ENCODE measurements at places on chromosomes 6 and 20.

DNA sequence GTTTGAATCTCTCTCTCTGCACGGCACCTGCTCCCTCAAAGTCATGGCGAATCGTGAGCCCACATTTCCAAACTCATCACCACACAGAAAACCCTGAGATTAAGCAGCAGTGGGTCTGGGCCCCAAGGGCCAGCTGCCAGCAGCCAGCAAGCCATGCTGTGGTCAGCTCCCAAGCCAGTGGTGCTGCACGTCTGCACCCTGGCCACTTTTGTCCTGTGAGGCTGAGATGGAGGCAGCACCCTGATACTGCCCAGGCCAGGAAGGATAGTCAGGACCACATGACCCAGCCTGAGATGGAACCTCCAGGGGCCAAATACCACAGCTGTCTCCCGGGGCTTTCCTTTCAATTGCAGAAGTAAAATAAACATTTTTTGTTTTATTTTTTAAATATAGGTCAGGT, 93.9 kb downstream of the PRND start:
- DNase-seq, result no peak

GRCh38 chr6:168695701-168696100, 254.7 kb downstream of the SMOC2 start:
- peak; percentile 88 for DNase-seq

DNA sequence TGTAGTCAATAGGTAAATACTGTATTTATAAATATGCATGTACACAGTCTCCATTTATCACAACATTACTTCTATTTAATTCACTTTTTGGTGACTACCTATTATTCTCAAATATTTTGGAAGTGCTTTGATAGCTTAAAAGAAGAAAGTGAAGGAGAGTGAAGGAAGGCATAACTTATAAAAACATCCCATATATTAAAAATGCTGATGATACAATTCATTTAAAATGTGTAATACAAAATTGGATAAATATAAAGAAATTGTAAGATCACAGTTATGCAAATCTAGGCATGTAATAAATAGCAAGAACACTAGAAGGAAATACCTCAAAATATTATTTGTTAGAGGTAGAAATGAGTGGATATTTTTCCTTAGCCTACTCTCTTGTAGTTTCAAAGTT, 111.6 kb upstream of the ADTRP start:
- no peak for DNase-seq

DNA sequence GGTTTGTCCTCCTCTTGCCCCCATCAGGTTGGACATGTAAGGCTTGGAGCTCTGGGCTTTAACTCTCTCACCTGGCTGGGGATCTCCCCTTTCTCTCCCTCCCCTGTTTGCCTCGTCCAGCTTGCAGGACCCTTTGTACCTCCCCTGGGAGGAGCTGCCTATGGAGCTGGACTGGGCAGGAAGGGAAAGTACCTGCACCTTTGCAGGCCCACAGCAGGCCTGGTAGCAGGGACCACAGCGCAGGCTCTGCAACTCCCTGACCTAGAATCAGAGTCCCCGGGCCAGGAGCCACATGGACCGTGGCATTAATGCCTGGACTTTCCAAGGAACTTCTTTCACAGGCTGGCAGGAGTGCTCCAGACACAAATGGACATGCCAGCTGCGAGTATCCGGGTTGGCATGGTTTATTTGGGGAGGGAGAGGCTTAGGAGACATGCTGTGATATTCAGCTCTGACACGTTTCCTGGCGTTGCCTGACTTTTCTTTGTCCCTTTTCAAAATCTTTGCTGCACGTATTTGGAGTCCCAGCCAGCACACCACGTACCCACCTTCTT, 268.5 kb upstream of the EXOC2 start:
- DNase-seq, result no peak

DNA sequence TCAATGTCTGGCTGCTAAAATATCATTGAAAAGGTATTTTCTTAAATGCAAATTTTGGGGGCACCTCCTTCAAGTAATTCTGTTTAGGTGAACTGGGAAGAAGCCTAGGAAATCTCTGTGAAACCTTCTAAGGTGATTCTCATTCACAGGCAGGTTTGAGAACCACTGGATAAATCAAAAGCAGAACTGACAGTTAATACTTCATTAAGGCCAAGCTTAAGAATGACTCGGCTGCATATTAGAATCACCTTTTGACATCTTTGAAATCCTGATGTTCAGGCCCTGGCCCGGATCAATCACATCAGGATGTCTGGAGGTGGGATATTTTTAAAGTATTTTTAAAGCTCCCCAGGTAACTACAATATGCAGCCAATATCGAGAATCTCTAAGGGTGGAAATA, 50.6 kb downstream of the FKBP1C start:
- DNase-seq, result no peak

GRCh38 chr20:768426-768978, at the start of gene SLC52A3:
SLC52A3 (minus strand) TSS chr20:768500; CDS start chr20:765774, 2,726 bp downstream.
- peak; percentile 82 for DNase-seq

DNA sequence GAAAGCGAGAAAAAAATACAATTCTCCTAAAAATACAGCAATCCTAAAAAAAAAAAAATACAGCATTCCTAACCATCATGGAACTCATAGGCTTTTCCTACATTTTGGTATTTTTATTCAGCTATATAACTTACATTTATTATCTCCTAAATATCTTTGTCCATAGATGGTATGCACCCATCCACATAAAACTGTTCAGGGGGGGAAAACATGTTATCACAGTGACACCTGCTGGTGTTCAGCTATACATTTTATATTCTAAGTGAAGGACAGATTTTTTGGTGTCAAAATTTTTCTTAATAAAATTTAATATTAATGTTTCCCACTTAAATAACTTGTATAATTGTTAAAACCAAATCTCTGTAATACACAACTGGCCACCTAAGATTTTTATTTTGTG, 58.0 kb downstream of the BLOC1S5 start:
- DNase-seq, result no peak

GRCh38 chr6:6659600-6660327, 71.2 kb downstream of the LY86 start:
- DNase-seq, result no peak

DNA sequence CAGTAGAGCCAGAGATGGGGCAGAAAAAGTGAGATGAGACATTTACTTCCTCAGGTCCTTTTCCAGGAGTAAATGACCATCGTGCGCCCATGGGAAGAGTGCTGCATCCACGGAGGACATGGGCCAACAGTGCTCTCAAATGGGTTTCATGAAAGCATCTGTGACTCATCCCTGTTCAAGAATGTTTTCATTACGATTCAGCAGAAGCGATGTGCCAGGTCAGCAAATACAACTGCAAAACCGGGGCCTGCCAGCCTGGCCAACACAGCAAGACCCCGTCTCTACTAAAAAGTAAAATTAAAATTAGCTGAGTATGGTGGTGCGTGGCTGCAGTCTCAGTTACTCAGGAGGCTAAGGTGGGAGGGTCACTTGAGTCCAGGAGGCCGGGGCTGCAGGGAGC, 125.1 kb downstream of the LY86 start:
- DNase-seq, result no peak

- peak; percentile 17 for DNase-seq
Observed at GRCh38 chr6:125987026-125987617, 782 bp downstream of the TRMT11 start.

GRCh38 chr6:99821164-99821563, 172.9 kb downstream of the MCHR2 start:
- DNase-seq, result no peak

- DNase-seq, result peak; percentile 72
Observed at GRCh38 chr20:62457098-62457497, 18.7 kb downstream of the GATA5 start.
